ENCODE measurements at places on chromosomes 16 and 17.

- no peak for DNase-seq
Observed at GRCh38 chr17:78969865-78970264, 9.9 kb downstream of the LGALS3BP start.

DNA sequence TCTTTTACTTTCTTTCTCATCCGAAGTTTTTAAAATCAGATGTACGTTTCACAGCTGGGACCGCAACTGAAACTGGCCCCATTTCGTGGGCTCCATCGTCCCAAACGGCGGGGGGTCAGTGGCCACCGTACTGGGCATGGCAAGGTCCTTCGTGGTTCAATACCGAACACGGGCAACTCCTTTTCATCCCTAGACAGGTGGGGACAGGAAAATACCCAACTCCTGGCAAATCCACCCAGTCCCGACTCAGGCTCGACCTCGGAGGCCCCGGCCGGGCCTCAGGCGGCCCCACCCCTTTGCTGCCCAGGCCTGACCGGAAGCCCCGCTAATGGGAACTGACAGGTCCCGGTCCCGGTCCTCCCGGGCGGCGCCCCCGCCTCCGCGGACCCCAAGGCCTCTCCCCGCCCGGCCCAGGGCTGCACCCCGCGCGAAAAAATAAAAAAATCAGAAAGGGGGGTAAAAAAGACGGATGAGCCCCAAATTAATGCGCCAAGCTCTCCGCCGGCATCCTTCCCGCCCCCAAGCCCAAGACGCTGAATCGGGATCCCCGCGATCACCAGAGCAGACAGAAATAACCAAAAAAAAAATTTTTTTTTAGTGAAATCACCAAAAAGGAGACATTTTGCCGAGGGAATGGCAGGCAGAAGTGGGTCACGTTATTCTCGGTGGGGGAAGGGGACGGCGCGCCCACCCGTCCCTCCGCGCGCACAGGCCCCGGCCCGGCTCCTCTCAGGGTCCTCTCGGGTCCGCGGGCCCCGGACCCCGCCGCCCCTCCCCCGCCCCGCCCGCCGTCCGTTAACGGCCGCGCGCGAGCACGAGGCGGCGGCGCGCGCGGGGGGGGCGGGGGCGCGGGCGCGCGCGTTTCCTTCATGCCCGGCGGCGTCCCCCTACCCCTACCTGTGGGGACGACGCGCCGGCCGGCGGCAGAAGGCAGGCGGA, 562 bp downstream of the ZC3H7A start:
- DNase-seq: no peak

DNA sequence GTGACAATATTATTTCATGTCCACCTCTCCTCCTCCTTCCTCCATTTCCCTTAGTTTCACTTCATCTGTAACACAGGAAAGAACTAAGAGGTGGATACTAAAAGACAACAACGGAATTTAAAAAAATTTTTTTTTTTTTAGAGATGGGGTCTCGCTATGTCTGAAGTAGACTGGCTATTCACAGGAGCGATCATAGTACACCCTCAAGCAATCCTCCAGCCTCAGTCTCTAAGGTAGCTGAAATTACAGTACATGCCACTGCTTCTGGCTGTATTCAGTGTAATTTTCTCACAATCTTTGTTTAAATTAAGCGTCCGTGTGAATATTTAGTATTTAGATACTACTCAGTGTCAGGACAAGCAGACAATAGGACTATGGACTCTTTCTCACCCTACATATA, 35.6 kb downstream of the FBXL20 start:
- no peak for DNase-seq

GRCh38 chr17:38730526-38731379, 612 bp downstream of the CISD3 start:
- no peak for DNase-seq

DNA sequence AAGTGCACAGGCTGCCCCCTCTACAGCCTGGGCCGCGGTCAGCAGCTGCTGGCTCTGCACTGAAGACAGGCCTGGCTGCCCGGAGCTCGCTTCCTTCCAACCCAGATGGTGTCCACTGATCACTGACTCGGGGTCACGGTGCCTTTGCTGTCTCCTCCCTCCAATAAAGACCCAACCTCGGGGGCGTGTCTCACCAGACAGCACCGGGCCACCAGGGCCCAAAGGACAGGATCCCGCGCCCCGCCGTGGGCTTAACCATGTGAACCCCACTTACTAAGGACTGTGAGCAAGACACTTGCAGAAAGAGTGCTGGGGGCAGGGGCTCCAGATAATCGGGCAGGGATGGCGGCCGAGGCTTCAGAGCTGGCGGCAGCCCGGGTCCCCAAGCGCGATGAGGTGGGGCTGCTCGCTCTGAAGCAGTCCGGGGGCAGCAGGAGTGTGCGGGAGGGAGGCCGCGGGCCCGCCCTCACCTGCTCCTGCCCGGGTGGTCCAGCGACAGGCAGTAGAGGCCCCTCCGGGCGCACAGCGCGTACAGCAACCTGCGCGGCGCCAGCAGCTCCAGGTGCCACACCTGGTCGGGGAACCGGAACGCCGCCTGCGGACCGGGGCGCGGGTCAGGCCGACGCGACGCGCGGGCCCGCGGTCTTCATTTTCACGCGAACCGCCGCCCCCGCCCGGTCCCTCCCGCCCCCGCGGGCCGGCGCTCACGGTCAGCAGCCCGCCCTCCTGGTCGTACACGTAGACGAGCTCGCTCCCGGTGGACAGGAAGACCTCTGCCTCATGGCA, 502 bp downstream of the FAAP100 start:
- no peak for DNase-seq

- DNase-seq: no peak
Observed at GRCh38 chr17:55284001-55284884, 19.5 kb downstream of the HLF start.

- no peak for DNase-seq
Observed at GRCh38 chr16:53232826-53233529, 178.2 kb downstream of the CHD9 start.

DNA sequence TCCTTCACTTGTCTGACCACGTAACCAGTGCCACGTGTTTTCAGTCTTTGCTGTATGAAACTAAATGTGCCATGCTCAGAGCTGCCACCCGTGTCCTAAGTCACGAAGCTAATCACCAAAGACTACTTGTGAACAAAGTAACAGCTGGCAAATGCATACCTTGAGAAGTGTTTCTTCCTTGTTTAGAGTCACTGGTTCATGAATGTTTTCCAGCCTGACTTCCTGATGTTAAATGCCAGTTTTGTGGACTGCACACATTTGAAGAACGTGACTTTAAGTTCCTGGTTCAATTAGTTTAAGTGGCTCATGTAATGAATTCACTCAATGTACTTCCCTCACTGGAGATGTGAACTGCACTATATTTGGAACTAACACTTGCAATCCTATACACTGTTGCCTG, 19.9 kb upstream of the KPNB1 start:
- DNase-seq: no peak

- no peak for DNase-seq
Observed at GRCh38 chr17:17922070-17922614, 50.1 kb downstream of the TOM1L2 start.

DNA sequence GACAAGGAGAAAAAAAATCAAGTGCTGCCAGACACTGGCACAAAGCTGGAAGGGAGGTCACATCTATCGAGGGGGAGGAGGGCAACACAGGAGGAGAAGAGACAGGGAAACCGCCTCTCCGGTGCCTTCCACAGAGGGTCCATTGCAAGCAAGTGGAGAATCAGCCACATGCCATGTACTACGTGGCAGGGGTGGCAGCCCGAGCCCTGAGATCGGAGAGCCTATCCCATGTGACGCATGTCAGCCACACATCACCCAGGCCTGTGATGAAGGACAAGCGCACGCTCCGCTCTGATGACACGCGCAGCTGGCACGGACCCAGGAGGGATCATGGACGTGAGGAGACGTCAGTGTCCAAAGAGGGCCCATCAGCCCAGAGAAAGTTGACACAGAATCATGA, 30.1 kb downstream of the ADCY9 start:
- DNase-seq: no peak

GRCh38 chr17:5509482-5509881, 23.1 kb downstream of the MIS12 start:
- no peak for DNase-seq

DNA sequence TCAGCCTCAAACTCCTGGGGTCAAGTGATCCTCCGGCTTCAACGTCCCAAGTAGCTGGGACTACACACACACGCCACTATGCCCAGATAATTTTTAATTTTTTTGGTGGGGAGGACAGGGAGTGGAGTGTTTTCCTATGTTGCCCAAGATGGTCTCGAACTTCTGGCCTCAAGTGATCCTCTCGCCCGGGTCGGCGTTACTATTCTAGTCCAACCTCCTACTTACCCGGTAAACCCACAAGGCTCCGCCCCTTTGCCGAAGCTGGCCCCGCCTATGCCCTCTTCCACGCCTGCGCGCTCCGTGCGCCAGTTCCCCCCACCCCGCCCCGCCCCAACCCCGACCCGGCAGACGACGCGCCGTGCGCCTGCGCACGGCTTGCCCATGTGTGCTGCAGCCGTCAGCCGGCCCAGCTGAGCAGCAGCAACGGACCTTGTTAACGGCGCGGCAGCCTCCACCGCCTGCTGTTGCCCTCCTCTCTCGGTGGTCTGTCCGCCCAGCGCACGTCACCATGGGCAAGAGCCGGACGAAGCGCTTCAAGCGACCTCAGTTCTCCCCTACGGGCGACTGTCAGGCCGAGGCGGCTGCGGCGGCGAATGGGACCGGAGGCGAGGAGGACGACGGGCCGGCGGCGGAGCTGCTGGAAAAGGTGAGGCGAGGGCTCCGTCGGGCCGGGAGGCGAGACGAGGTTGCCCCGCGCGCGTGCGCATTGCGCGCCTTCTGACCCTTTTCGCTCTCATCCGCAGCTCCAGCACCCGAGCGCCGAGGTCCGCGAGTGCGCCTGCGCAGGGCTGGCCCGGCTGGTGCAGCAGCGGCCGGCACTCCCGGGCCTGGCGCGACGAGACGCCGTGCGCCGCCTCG, at the start of gene HEATR3:
Gene HEATR3 (plus strand): TSS at position 347 of the 858 bp plus-strand sequence. CDS start 162 bp downstream, at position 509.
- DNase-seq: peak; percentile 93

DNA sequence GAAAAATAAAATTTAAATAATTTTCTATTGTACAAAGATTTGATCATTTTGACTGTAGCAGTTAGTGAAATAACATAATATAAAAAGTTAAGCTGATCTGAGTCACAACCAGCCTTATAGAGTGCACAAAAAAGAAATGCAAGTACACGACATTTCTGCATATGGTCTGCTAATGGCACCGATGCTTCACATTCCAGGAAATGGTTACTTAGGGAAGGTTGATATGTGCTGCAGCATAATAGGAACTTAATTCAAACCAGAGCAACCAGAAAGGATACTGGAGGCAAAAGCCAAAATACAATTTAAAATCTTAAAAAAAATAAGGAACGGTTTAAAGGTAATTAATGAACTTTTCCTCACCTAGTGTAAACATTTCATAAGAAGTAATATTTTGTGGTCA, 10.0 kb upstream of the CFDP1 start:
- no peak for DNase-seq

DNA sequence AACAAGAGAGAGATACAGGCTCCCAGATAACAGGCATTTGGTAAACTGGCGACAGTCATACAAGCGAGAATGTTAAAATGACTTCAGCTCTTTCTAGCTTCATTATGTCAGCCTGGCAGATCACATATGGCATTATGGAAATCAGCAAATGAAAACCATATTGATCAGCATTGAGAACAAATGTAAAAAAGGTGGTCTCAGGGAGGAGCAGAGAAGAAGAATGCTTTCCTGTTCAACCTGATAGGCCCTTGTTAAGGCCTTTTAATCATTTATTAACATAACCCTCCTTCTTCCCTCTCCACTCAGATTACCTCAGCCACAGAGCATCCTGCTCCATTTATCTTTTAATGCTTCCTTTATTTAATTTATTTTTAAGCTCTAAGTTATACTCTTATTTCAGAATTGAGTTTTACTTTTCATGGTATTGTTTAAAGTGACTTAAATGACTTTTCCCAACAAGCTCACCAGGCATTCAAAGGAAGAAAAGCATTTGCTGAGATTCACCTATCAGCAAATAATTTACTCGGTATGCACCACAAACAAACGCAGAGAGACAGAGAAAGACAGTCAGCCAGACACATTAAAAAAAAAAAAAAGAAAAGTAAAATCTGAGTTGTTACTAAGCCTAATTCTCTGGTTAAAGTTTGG, 243.9 kb upstream of the TBX2 start:
- DNase-seq: no peak

- no peak for DNase-seq
Observed at GRCh38 chr17:40347319-40348135, 17.0 kb downstream of the GJD3 start.

DNA sequence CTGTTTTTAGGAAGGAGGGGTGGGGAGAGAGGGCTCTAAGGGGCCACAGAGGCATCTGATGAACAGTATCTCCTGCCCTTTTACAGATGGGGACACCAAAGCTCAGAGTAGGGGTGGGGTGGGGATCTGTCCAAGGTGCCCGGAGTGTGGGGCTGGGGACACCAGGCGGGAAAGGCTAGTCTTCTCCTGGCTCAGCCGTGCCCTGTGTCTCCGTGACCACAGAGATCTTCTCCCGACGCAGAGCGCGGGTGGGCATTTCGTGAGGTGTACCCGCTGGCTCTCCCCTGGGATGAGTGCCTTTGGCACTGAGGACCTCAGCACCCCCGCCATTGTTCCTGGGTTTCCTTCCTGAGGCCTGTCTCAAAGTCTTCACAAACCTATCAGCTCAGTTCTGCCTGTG, 209.6 kb downstream of the NTN1 start:
- DNase-seq: no peak

DNA sequence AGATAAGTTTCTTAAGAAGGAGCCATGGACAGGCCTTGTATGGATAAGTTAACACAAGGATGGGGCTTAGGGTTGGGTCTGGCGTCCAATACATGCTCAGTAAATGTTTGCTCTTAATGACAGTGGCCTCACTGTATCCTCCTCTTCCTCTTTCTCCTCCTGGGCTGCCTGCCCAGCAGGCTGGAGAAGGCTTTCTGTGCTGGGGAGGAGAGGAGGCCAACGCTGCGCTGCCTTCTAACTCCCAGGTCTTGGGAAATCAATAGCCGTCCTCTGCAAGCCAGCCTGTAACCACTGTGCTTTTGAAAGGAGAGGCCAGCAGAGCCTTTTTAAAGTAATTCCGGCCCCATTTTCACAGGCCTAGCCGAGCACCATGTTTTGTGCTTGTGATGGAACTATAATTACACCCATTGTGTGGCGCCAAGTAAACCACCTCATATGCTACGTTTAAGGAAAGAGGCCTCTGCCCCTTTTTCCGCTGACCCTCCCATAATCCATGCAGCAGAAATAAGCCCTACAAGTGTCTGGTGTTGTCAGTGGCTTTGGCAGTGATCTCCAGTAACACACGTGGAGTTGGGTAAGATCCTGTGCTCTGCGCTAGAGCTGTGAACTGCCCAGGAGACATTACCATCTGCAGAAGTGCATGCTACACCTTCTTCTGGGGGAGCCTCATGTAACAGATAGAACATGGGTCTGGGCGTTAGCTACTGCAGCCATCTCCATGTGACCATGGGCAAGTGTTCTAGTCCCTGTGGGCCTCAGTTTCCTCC, 368.2 kb downstream of the SNX29 start:
- DNase-seq: no peak

DNA sequence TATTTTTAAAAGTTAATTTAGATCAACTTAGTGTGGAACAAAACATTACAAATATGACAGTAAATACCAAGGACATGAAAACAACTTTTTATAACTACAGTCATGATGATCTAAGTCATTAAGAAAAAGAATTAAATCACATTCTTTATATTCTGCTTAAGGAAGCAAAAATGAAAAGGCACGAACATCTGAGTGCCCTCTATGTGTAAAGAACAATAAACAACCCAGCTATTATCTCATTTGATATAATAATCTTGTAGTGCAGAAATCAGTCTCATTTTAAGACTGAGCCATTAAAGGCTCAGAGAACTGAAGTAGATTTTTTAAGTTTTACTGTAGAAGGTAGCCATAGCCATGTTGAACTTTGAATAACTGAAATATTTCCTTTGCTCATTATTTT, 13.4 kb downstream of the MYO1D start:
- DNase-seq: no peak

- DNase-seq: peak; percentile 24
Observed at GRCh38 chr17:68296217-68297191, 5.2 kb downstream of the ARSG start.

All from activated CD4-positive, alpha-beta T cell treated with anti-CD3 and anti-CD28 coated beads for 1 hour (primary cell).